ENCODE measurements at places on chromosomes 2 and 18. TPM values are rescaled to one million over a fixed set of nuclear protein-coding genes. Genes with fewer than 3 reads are reported as not detected.
A peak's percentile ranks its signal among the peaks of the same experiment; 100 is the strongest.

The TDRD15 gene
- total RNA-seq: not detected

The LYPD6 gene
- 3.9 TPM for total RNA-seq

The PPM1G gene
- total RNA-seq: 75.1 TPM

GRCh38 chr2:222669353-222669752 is 2.1 kb upstream of the MOGAT1 start:
- peaks cover 9% of the 10 kb centered on the region for H3K27me3 ChIP-seq
- H3K27ac ChIP-seq: no peak overlapping the region
- H3K4me1 ChIP-seq: no peaks in the 10 kb centered on the region
- no peak for DNase-seq

- no peak overlapping the region for H3K4me3 ChIP-seq
- no peaks in the 10 kb centered on the region for H3K36me3 ChIP-seq
- peaks cover 8% of the 10 kb centered on the region for H3K27me3 ChIP-seq
- H3K27ac ChIP-seq: no peak overlapping the region
- peaks cover 16% of the 10 kb centered on the region for H3K4me1 ChIP-seq
These were observed 13.2 kb upstream of the CTIF start for GRCh38 chr18:48525671-48526070.

- H3K4me1 ChIP-seq: no peaks in the 10 kb centered on the region
- peaks cover 23% of the 10 kb centered on the region for H3K27me3 ChIP-seq
- no peak overlapping the region for H3K4me3 ChIP-seq
- peak; percentile 59 for DNase-seq
These were observed 87.9 kb downstream of the ICOS start for GRCh38 chr2:204024503-204024902.

GRCh38 chr18:3281456-3282400 is 19.8 kb downstream of the MYL12B start:
- H3K27me3 ChIP-seq: no peaks in the 10 kb centered on the region
- peaks cover 27% of the 10 kb centered on the region for H3K36me3 ChIP-seq
- H3K4me3 ChIP-seq: no peak overlapping the region
- DNase-seq: peak; percentile 81
- H3K4me1 ChIP-seq: peaks cover 6% of the 10 kb centered on the region

DNA sequence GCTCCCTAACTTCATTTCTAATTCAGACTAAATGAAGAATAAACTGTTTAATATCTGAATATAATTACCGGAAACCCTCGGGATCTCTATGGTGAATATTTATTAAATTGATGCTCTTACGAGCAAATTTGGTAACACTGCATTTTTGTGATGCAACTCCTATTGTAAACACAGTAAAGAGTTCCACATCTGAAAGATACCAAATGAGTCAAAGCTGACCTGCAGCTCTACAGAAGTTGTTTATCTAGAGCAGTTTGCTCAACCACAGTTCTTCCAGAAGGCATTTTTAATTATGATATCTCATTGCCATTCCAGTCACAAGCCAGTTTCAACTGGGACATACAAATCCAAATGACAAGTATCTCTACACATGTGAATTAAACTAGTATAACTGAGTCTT is 129.7 kb downstream of the PKP4 start:
- no peaks in the 10 kb centered on the region for H3K36me3 ChIP-seq
- no peak overlapping the region for H3K4me3 ChIP-seq
- peak overlapping the region; percentile 8 for H3K27ac ChIP-seq
- DNase-seq: peak; percentile 69
- H3K4me1 ChIP-seq: peaks cover 16% of the 10 kb centered on the region
